Endothelial cell (in vitro differentiated cells): ENCODE measurements at places on chromosomes 5 and 9.

DNA sequence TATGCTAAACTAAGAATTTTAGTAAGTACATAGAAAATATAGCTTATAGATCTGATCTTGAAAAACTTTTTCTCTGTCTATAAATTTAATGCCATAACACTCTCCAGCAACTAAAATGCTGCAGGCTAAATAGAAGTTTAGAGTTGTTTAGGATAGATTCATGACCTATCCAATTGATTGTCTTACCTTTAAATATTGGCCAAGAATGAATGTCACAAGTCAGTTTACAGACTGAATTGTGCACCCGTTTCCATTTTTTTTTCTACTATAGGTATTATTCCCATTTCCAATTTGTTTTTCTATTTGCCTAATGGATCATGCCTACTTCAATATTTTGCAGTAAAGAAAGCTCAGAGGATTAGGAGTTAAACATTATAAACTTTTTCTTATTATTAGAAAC, 129.5 kb downstream of the MLLT3 start:
- DNase-seq = no peak

DNA sequence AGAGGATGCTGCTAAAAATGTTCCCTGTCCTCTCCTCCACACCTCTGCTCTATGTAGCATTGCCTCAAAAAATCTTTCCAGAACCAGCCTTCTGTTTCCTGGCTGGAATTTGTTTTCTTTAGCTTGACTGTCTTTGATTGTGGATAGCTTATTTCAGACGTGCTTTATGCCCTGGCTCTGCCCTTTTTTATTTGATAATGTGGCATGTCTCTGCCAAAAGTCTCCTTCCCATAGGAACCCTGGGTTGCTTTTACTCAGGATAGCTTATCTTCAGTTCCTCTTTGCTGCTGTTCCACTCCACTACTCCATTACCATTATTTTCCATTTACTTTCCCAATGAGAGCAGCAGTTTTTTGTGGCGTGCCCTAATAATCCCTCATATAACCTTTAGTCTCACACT, 885 bp upstream of the TMEM252 start:
- DNase-seq = no peak

DNA sequence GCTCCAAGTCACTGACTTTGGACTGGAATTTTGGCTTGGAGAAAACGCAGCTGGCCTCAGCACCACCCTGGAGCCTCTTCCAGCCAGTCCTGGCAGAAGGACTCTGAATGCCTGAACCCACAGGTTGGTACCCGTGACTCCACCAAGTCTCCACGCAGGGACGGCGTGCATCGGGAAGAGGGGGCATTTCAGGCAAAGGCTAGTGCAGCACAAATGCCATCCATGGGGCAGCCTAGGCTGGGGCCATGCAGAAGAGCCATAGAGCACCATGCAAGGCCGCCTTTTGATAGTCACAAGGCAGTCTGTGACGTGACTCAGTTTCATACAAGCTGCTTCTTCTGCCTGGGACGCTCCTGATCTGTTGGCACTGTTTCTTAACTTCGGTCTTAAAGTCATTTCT, 28.0 kb downstream of the GDNF start:
- DNase-seq = no peak

GRCh38 chr5:96818125-96818788, 10.5 kb upstream of the ERAP1 start:
- no peak for DNase-seq

DNA sequence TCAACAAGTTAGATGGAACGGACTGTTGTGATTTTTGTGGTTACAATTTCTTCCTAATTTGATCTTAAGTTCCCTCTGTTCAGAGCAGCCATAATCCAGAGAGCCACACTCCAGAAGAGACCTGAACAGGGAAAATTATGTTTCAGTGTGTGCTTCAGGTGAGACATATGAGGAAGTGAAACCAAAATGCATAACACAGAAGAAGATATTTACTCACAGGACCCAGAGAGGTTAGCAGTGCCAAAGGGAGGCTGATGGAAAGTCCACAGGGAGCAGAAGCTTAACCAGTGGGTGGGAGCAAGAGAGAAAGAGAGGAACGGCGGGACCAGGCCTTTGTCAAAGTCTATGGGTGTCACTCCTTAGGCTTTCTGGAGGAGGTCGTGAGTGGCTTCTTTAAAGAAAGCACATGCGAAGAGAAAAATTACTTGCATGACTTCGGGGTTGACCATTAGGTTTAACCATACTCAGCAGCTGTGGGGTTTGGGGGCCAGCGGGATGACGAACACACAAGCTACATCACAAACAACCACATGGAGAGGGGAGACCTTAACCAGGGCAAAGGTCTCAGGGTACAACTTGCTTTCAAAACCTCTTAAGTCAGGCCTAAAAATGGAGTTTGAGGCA, 141.4 kb downstream of the MED10 start:
- no peak for DNase-seq

DNA sequence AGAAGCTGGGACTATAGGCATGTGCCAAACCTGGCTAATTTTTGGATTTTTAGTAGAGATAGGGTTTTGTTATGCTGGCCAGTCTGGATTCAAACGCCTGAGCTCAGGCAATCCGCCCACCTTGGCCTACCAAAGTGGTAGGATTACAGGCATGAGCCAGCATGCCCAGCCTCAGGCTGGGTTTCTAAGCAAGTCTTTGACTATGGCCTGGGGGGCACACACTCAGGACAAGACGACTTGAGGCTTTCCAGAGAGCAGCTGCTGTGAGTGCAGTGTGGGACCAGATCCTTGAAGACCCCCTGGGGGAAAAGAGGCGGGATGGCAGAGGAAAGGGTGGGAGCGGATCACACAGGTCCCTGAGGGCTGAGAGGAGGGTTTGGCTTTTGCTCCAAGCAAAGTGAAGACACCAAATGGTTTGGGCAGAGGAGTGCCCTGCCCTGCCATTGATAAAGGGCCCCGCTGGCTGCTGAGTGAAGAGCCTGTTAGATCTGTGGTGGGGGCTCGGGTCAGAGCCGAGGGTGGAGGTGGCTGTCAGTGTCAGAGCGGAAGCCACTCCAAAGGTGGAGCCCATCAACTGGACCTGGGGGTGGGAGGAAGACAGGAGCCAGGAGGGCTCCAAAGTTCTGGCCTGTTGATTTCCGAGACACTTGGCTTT, 46.8 kb upstream of the FUBP3 start:
- DNase-seq = no peak

GRCh38 chr5:60671899-60672692, 27.9 kb downstream of the DEPDC1B start:
- DNase-seq = no peak

DNA sequence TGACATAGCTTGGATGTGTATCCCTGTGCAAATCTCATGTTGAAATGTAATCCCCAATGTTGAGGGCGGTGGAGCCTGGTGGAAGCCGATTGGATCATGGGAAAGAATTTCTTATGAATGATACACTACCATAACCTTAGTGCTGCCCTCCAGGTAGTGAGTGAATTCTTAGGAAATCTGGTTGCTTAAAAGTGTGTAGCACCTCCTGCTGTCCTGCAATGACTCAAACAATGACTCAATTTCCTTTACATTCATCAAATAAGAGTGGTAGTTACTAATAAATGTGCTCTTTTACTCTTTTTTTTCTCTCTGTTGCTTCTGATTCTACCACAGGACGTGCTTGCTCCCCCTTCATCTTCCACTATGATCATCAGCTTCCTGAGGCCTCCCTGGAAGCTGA, 1696.0 kb upstream of the CDH9 start:
- DNase-seq = no peak

GRCh38 chr9:34570809-34571480, 18.6 kb downstream of the CNTFR start:
- DNase-seq = no peak

GRCh38 chr5:50964746-50965653, 298.6 kb downstream of the PARP8 start:
- no peak for DNase-seq

GRCh38 chr5:54301220-54301619, 9.2 kb downstream of the ARL15 start:
- no peak for DNase-seq

DNA sequence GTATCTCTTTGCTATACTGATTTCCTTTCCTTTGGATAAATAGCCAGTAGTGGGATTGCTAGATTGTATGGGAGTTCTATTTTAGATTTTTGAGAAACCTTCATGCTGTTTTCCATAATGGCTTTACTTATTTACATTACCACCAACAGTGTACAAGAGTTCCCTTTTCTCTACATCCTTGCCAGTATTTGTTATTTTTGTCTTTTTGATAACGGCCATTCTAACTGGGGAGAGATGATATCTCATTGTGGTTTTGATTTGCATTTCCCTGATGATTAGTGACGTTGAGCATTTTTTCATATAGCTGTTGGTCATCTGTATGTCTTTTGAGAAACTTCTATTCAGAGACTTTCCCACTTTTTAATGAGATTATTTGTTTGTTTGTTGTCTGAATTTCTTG, 25.8 kb downstream of the NADK2 start:
- DNase-seq = no peak

DNA sequence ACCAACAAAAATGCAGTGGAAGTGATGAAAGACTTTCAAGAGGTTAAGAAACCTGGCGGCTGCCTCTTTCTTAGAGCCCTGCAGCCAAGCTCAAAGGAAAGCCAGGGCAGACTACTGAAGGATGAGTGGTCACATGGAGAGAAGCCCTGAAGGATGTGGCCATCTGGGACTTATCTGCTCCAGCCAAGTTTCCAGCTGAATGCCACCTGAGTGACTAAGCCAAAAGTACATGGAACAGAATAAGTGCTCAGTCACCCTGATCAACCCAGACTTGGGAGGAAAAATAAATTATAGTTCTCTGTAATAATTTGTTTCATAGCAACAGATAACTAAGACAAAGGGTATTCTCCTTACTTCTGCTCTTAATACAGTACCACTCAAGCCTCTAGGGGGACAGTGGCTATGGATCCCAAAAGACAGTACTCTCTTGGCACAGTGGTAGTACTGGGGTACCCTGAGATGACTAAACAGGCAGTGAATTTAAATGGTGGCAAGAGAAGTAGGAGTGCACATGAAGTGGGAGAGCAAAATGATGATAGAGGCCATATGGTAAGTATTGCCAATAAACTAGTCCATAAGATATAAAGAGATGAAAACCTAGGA, 182.3 kb downstream of the ELAVL2 start:
- no peak for DNase-seq

GRCh38 chr5:113760486-113760885, 247.0 kb downstream of the YTHDC2 start:
- no peak for DNase-seq

- DNase-seq = no peak
Observed at GRCh38 chr5:146516151-146516475, at the start of gene GPR151. Gene GPR151 (minus strand): TSS chr5:146516190. CDS start chr5:146516113, 77 bp downstream.

DNA sequence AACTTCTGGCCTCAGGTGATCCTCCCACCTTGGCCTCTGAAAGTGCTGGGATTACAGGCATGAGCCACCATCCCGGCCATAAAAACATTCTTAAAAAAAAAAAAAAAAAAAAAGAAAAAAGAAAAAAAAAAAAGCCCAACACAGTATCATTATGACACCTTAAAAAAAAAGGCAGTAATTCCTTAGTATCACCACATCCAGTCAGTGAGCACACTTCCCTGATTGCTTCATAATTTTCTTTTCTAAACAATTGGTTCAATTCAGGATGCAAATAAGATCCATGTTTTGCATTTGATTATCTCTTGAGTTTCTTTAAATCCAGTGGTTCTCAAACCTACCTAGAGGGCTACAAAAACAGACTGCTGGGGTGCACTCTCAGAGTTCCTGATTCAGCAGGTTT, 182.5 kb downstream of the CDK5RAP2 start:
- DNase-seq = no peak
